ENCODE measurements at places on chromosomes 2 and 18.
A peak's percentile ranks its signal among the peaks of the same experiment; 100 is the strongest.

DNA sequence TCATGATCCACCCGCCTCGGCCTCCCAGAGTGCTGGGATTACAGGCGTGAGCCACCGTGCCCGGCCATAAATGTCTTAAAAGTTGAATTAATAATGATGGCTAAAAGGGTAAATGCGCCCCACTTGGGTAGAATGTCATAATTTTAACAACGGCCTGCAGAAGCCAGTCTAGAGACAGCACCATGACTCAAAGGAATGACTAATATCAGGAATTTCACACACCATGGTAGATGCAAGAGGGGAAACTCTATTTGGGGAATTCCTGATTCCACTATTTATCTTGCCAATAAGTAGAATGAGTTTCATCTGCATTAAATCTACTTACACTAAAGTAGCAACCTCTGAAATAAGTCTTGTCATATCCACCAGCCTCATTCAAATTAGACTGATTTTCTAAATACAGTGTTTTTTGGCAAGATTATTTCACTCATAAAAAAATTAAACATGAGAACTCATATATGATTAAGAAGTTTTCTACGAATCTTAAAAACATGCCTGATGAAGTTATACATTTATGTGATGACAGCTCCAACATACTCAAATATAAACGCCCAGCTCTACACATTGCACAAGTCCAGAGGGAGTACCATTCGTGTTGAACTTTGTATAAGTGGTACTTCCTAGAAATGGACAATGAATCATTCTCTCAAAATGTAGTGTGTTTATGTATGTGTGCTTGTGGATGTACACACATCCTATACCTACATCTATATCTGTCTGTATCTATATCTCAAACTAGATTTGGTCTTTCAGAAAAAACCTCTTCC lies 309.7 kb downstream of the IRS1 start:
- DNase-seq: peak; percentile 88

DNA sequence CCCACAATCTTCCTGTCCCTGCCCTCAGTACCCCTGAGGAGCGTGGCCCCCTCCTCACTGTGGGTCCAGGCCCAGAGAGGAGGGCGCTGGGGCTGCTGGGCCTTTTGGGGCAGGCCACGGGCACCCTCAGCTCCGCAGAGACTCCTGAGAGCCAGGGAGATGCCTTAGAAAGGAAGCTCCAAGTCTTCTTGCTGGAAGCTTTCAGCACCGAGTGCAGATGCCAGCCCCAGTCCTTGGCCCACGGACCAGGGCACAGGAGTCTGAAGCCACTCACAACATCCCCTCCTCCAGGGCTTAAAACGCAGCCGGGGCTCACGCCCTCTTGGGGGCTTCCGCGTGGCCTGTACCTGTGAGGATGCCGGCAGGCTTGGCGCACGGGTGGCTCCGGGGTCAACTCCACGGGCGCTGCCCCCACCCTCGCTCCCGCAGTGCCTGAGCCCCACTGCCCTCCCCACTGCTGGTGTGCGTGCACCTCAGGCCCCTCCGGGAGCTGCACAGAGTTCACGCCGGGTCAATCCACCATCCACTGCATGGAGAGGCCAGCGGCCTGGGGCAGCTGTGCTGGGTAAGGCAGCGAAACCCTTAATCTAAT lies 72.1 kb upstream of the CTDP1 start:
- no peak for DNase-seq

DNA sequence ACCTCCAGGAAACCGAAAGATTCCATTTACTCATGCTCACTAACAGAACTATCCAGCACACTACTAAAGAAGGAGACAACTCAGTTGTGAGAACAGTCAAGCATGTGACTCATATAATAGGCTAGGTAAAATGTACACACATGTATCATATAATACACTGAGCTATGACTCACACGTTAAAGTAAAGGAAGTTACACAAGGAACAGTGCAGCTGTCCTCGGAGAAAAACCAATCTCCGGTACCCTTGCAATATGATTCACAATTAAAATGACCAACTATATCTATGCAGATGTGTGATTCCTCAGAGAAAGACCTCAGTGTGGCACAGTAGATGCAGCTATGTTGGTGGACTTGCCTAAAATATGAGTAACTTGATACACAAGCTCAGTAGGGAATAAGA lies 76.5 kb downstream of the STRN start:
- DNase-seq: peak; percentile 97

DNA sequence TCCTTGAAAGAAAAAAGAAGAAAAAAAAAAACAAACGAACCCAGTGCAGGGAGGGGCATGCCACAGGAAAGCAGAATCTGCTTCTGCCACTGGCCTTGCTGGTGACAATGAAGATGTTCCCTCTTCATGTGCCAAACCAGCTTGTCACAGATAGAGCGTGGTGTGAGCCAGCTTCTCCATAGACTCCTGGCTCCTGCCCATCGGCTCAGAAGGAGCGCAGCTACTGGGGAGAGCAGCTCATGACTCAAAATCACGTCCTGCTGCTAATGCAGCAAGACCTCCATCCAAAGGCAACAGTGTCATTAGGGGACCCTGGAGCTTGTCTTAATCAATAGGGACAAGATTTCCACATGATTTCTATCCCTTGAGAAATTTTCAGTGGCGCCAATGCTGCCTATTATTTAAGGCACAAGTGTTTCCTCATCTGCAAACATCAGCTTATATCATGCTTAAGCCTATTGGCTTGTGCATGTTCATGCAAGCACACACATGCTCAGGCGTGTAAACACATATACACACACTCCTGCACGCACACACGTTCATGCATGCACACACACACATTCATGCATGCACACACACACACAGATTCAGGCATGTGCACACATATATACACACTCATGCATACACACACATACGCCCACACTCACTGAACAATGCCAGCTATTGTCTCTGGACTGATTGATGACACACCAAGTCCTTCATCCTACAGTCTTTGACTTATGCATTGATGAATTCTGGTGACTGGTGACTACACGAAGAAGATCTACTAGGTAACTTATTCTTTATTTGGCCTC lies 682.0 kb upstream of the ID2 start:
- peak; percentile 70 for DNase-seq

DNA sequence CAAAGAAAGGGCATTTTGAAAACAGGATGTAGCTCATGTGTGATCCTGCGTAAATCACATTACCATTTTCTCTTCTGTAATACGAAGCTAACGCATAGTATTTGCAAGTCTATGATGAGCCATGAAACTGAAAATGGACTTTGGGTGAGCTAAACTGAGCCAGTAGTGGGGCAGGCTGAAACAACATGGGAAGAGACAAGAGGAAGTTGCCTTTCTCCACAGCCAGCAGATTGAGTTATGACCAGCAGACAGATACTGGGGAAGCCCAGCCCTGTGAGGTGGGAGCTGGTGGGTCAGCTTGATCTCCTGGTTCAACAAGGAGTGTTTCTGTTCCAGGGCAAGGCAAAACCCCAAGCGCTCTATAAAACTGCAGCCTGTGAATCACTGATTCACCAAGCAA lies 11.8 kb downstream of the CYRIA start:
- no peak for DNase-seq

- DNase-seq: no peak
Observed at GRCh38 chr18:78406743-78407465, 572.7 kb upstream of the SALL3 start.

GRCh38 chr2:25617948-25618646 lies 55.3 kb downstream of the DTNB start:
- peak; percentile 85 for DNase-seq

DNA sequence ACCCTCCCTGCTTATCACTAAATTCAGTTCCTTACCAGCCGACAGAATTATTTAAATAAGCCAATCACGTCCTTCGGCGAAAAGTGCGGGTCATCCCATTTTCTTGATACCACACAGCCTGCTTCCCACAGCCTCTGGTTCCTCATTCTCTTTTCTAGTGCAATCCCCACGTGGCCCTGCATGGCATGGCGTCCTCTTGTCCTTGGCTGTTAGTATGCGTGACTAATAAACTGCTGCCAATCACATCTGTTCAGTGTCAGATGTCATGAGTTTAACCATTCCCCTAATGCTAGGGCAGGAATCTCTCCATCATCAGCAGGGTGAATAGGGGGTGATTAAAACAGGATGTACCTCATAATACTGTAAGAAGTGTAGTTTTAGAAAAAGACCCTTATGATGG lies 62.8 kb upstream of the TSPYL6 start:
- no peak for DNase-seq

DNA sequence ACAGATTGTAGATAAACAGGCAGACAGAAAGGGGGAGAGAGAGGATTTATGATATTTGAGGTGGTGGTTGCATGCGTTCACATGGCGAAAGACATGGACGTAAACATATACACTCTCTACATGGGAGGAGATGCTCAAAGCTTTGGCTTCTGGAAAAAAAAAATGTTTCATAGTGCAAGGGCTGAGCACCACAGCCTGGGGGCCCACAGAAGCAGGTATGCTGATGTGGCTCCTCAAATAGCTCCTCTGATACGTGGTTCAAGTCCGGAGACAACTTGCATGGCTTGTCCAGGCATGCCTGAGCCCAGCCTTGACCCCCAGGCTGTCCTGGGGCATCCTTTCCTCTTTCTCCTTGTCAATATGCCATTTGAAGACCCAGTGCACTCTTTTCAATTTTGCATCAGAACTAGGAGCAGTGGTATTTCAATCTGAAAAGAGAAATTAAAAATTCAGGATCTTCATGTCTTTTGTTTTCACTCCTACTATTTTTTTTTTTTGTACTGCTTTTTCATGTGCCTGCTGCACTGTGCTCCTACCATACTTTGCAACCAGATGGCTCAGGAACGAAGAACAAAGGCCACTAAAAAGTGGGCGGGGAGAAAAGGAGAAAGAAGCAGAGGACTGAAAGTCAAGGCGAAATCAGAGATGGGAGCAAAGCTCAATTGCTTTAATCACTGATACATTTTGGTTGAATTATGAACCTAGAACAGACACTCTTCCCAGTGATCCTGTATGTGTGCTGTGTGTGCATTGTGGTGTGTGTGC lies 495.7 kb upstream of the TCF4 start:
- DNase-seq: no peak

DNA sequence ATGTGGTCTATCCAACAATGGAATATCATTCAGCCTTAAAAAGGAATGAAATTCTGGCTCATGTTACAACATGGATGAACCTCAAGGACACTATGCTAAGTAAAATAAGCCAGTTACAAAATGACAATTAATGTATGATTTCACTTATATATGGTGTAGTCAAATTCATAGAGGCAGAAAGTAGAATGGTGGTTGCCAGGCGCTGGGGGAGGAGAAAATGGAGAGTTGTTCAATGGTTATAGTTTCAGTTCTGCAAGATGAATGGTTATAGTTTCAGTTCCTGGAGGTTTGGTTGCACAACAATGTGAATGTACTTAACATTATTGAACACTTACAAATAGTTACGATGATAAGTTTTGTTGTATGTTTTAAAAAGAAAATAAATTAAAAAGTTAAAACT lies 79.2 kb upstream of the IL1R2 start:
- no peak for DNase-seq

GRCh38 chr2:25312958-25313710 lies 28.6 kb downstream of the DNMT3A start:
- DNase-seq: no peak

- DNase-seq: peak; percentile 74
Observed at GRCh38 chr2:157336137-157337010, 10.8 kb upstream of the ERMN start.

GRCh38 chr2:101485856-101486255 lies 10.9 kb upstream of the RFX8 start:
- no peak for DNase-seq

GRCh38 chr2:241108271-241109209 lies 6.5 kb upstream of the MTERF4 start:
- no peak for DNase-seq

DNA sequence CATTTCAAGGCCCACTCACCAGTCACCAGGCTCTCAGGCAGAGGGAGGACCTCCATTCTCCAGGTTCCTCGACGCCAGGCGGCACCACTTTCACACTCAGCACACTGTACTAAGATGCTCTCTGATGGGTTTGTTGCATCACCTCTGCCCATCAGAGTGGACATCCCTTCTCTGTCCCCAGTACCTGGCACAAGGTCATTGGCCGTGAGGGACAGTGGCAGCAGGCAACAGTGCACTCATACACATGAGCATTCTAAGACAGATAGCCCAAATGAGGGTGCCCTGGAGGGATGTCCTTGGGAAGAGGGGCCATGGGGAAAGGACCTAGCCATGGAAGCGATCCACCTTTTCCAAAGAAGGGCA lies 3.0 kb upstream of the ADRA2B start:
- no peak for DNase-seq

DNA sequence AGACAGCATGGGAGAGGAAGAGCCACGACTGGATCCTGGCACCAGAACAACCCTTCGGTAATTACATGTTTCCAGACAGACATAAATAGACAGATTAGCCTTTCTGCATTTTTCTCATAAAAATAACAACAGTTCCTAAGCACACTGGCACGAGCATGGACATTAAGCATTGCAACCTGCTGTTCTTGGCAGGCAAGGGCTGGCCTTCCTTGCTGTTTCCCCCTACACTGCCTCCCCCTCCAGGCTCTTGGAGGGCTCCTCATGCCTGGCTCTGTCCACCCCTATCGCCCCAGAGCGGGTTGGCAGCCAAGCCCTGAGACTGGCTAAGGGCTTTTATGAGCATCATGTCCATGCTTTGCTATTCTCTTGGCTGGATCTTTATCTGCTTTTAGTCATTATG lies 89.6 kb downstream of the TTC32 start:
- no peak for DNase-seq

GRCh38 chr2:146240391-146240790 lies 1604.4 kb upstream of the ACVR2A start:
- peak; percentile 62 for DNase-seq

DNA sequence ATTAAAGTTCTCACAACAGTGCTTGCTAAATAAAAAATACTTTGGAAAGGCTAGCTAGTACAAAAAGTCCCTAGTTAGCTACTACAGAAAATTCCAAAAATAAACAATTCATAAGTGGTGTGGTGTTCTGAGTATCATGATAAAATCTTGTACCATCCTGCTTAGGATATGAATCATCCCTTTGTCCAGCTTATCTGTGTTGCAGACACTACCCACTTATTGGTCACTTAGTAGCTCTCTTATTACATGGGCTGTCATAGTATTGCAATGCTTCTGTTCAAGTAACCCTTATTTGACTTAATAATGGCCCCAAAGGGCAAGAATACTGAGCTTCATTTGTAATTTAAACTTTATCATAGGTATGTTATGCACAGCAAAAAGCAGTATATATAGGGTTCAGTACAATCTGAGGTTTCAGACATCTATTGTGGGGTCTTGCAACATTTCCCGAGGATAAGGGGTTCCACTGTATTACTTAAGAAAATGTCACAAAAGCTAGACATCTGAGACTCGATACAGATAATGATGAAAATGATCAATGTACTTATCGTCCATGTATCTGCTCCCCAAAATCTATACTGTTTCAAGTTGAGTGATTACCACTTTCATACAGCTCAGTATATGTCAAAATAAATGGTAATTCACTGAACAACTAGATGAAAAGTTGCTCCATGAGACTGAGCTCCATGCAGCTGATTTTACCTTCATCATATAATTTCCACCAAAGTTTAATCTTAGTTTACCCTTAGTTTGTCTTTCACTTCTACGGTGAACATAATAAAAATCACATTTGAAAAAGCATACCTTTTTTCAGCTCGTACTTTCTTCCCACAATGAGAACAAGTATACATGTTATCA lies 93.8 kb downstream of the C2orf74 start:
- peak; percentile 86 for DNase-seq

- no peak for DNase-seq
Observed at GRCh38 chr2:123513351-123513750, 511.7 kb upstream of the CNTNAP5 start.

All from GM23248 (cell line).